ENCODE measurements at places on chromosomes 11 and 22. TPM values are rescaled to one million over a fixed set of nuclear protein-coding genes. Genes with fewer than 3 reads are reported as not detected.
A peak's percentile ranks its signal among the peaks of the same experiment; 100 is the strongest.

GRCh38 chr22:45476814-45477213 is 25.9 kb upstream of the FBLN1 start:
- DNase-seq, result peak; percentile 26

DNA sequence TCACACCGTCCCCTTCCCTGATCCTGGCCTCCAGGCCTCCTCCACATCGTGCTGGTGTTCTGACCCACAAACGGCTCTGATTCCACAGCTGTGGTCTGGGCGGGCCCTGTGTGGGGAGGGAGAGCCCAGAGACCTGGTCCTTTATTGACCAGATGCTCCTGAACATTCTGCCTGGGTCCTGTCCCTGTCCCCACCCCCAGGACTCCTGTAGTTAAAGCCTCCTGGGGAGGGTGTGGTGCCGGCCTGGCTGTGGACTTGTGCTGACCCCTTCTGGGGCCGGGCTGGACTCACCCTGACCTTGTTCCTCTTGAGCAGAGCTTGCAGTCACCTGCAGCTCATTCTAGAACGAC is 128.7 kb downstream of the CTTN start:
- DNase-seq, result no peak

TECTA gene
- total RNA-seq, result 1.4 TPM

- no peak for DNase-seq
These were observed 165.0 kb downstream of the BRD1 start for GRCh38 chr22:49662681-49663080.

- DNase-seq, result no peak
These were observed 117.1 kb downstream of the JRKL start for GRCh38 chr11:96506953-96507354.

DNA sequence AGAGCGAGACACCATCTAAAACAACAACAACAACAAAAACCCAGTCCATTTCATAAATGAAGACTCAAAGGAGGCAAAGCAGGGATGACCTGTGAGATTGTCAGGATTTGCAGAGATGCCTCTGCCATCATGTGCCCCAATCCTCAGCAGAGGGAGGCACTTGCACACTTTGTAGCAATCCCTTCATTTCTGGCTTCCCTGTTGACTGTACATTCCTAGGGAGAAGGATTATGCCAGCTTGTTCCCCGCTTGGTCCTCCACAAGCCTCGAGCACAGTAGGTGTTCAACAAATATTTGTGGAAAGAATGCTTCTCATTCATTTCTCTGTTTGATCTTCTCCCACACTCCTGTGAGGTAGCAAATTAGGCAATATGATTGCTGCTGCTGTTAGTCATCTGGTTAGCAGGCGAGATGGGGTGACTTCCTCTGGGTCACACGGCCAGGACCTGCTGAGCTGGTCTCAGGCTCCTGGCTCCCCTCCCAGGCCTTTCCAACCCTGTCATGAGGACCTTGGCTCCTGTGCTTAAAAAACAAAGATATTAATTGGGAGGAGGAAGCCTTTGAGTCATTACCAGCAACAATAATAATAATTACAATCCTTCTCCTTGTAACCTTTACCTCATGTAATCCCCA is 34.1 kb downstream of the LIF start:
- peak; percentile 97 for DNase-seq

DNA sequence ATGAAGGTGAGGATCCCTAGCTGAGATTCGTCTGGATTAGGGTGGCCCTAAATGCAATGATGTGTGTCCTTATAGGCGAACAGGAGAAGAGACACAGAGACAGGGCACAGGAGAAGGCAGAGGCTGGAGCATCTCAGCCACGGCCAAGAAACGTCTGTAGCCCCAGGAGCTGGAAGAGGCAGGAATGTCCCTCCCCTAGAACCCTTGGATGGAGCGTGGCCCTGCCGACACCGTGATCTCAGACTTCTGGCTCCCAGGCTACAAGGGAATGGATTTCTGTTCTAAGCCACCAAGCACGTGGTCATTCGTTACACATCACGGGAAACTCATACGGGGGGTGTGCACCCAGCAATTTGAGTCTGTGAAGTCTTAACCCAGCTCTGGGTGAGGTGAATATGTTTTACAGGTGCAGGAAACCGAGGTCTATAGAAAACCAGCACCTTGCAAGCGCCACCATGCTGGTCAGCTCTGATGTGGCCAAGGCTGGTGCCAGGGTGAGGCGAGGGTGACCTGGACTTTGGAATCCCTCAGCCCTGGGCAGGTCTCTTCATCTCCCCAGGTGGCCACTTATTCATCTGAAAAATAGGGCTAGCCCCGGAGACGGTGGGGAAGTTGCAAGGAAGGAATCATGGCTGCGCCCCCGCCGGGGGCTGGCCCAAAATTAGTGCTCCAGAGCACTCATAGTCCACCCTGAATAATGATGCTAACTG is 89.5 kb upstream of the FGF3 start:
- no peak for DNase-seq

DNA sequence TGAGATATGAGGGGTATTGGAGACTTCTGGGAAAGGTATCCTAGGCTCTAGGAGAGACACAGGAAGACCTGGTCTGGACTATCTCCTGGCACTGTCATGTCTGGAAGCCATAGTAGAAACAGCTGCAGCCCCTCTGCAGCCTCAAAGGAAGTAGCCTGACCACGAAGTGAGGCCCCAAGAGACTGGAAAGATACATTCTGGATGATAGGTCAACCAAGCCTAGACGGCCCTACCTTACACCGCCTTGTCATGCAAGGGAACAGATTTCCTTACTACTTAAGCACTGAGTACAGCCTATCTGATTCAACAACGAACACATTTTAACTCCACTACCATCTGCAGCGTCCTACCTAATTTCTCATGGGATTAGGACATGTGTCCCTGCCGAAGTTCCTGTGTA is 31.1 kb downstream of the UQCR10 start:
- no peak for DNase-seq

- DNase-seq, result peak; percentile 32
These were observed 28.0 kb downstream of the SLN start for GRCh38 chr11:107683807-107684206.

Measured in GM23248 (cell line).